NCI-H2227 treated with DMSO at 0.1 percent for 48 hours (cell line): ENCODE measurements at places on chromosomes 3 and 15.

- no peak for DNase-seq
Observed at GRCh38 chr3:193573403-193574191, 18.9 kb upstream of the ATP13A4 start.

GRCh38 chr3:151299006-151299405 lies 17.6 kb downstream of the GPR87 start:
- no peak for DNase-seq

DNA sequence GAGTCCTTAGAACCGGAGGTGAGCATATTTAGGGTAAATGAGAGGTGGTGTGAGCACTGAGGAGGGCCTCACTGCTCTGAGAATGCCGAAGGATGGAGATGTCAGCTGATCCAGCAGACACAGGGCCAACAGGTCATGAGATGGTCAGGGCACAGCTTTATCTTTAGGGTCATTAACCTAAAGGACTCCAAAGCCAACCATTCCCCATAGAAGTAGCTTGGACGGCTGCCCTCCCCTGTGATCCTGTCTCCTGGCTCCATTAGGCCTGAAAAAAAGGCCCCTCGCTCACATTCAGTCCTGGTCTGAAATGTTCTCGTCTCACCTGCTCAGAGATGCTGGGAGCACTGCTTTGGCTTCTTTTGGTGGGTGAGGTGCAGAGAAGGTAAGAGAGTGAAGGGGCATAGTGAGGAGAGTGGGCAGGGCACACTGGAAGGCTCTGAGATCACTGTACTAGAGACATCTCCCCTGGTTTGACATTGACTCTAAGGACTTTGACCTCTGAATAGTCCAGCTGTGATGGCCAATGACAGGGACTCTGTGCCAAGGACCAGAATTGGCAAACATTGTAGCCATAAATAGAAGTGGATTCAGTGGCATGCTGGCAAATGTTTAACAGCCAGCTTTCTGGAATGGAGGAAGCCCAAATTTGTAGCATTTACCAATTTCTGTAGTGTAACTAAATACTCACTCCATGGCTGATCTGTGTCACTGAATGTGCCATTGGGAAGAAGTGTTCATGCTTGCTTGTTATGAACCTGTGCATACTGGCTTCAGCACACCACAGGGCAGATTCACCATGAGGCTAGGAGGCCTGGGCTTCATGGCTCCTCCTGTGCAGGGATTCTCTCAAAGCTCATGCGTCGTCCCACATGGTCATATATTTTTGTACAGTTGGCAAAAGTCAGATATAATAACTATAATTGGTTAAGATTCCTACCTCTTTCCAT lies 76.2 kb upstream of the MRPS22 start:
- DNase-seq, result no peak

DNA sequence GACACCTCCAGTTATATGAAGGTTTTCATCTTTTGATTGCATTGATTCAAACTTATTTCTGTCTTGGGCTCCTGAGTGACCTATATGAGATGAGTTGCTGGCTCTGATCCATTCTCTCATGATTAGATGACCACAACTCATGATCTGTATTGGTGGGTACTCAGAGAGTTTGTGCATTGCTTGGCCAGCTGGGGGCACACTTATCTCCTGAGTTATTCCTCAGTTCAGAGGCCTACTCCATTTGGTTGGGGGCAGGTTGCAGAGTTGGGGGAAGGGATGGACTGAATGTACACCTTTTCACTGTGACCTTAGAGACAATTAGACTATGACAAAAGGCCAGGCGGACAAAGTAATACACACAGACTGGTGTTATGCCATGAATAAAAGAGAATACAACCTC lies 166.2 kb upstream of the SEMA6D start:
- no peak for DNase-seq

DNA sequence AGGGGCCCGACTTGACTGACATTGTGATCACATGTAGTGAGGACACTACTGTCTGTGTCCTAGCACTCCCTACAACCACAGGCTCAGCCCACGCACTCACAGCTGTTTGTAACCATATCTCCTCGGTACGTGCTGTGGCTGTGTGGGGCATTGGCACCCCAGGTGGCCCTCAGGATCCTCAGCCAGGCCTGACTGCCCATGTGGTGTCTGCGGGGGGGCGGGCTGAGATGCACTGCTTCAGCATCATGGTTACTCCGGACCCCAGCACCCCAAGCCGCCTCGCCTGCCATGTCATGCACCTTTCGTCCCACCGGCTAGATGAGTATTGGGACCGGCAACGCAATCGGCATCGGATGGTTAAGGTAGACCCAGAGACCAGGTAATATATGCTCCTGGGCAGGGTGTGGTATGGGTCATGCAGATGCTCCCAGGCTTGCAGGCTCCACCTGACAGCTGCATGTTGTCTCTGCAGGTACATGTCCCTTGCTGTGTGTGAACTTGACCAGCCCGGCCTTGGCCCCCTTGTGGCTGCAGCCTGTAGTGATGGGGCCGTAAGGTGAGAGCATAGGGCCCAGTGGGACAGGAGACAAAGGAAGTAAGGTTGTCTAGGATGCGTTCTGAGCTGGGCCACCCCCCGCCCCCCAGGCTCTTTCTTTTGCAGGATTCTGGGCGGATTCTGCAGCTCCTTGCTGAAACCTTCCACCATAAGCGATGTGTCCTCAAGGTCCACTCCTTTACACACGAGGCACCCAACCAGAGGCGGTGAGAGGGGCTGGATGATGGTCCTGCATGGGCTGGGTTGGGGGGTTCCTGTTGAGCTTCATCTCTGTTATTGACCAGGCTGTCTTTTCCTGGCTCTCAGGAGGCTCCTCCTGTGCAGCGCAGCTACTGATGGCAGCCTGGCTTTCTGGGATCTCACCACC lies 4.4 kb downstream of the DALRD3 start:
- DNase-seq, result no peak

GRCh38 chr3:1962396-1963088 lies 136.1 kb upstream of the CNTN4 start:
- DNase-seq, result no peak

GRCh38 chr3:118688396-118688884 lies 346.2 kb downstream of the IGSF11 start:
- no peak for DNase-seq

DNA sequence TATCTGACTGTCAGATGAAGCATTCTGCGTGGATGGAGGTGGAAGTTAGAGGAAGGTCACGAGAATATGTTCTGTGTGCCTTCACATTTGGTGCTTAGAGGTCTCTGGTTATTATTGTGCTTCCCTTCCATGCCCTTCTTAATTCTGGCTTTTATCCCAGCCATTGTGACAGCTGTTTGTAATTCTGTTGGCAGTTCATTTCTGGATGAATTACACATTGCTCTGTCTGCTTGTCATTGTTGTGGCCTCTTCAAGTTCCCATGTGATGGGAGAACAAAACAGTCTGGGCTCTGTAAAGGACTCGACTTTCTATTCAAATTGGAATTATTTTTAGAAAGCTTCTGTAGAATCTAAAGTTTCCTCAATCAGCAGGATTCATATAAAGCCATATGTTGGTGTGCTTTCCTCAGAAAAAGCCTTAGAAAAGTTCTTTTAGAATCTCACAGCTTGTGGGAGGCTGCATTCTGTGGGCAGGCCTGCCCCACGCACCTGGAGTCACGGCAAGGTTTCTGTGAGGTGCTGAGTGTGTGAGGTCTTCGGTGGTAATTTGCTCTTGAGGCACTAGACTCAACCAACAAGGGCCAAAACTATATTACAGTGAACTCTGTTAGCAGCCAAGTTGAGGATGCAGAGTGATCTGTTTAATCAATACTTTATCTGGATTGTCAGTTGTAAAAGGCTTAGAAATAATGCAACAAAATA lies 397.4 kb upstream of the AZI2 start:
- DNase-seq, result no peak

DNA sequence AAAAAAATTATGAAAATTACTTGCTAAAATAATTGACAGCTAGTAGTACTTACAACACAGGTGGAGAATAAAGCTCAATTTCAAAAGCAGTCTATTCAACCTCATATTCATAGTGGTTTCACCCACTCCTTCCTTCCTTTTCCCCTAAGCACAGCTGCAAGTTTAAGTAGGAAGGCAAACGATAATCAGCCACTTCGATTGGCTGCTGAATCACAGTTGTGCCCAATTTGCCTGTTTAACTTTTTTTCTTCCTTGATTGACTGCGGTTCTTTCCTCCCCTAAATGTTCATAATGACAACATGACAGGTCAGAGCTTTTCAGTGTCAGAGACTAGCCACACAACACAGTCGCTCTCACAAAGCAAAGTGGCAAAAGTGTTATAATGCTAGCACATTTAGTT lies 468.0 kb upstream of the GBE1 start:
- no peak for DNase-seq

- no peak for DNase-seq
Observed at GRCh38 chr15:47971637-47972036, 149.2 kb upstream of the SLC24A5 start.

- DNase-seq, result peak; percentile 15
Observed at GRCh38 chr3:85567071-85567676, 608.4 kb downstream of the CADM2 start.

- no peak for DNase-seq
Observed at GRCh38 chr15:58932710-58933280, 684 bp downstream of the SLTM start.

- DNase-seq, result no peak
Observed at GRCh38 chr3:13746385-13746784, 133.5 kb downstream of the WNT7A start.

DNA sequence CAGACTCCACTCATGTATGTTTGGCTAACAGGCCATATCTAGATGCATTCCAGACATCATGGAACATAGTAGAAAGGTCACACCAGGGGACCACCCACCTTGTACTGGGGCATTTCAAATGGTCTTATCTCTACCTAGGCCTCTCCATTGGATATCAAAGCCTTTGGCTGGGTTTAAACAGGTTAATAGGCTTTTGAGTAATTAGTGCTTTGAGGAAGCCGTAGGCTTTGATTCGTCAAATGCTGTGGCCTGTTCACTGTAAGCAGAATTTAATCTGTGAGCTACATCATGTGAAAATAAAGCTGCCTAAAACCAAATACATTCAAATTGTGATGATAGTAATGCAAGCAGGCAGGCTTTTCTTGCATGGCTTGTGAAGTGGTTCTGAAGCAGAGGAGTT lies 129.5 kb downstream of the ST8SIA2 start:
- no peak for DNase-seq

GRCh38 chr15:48103647-48104046 lies 17.1 kb upstream of the SLC24A5 start:
- no peak for DNase-seq
